NCI-H345 (cell line): ENCODE measurements at places on chromosomes 7 and 10.

DNA sequence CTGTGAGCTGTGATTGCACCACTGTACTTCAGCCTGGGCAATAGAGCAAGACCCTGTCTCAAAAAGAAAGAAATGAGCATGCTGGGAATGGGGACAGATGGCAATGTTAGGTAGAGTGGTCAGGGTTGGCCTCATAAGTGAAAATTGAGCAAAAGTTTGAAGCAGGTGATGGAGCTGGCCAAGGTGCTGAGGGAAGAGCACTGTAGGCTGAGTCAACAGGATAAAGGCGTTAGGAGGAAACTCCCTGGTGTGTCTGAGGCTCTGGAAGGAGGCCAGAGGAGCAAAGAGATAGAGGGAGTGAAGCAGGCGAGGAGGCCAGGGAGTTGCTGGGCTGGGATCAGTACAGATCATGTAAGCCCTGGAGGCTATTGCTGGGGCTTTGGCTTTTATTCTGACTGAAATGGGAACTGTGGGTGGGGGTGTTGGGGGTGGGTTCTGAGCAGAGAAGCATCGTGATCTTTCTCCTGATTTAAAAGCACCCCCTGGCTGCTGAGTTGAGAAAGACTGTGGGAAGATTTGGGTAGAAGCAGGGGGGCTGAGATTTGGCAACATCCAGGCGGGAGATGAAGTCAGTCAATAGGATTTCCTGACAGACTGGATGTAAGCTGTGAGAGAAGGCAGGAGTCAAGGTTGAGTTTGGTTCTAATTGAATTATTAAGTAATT, 52.5 kb upstream of the VKORC1L1 start:
- no peak for DNase-seq

GRCh38 chr7:115122388-115122787, 200.5 kb downstream of the MDFIC start:
- DNase-seq: peak; percentile 10

DNA sequence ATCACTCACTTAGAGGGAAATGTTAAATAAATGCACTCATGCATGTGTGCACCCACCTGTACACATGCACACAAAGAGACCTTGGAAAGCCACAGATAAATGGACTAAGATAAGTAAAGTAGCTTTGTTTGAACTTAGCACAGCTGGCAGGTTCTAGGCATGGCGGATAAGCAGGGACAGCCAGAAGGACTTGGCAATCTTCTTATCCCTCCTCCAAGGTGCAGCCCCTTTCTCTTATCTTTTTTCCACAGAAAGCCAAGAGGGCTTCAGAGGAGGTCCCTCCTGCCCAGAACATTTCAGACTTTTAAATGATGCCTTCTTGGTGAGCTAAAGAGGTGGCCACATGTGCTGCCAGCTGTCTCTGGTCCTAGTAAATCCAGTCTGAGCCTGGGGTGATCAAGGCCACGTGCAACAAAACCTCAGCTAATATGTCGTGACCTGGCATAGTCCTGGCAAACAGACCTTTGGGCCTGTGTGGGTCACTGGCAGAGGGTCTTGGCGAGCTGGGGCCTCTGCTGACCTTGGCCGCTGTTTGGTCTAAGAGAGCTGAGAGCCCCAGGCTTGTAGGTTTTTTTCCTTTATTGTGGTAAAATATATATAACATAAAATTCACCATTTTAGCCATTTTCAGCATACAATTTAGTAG, 43.2 kb upstream of the SLC35B4 start:
- DNase-seq: no peak

DNA sequence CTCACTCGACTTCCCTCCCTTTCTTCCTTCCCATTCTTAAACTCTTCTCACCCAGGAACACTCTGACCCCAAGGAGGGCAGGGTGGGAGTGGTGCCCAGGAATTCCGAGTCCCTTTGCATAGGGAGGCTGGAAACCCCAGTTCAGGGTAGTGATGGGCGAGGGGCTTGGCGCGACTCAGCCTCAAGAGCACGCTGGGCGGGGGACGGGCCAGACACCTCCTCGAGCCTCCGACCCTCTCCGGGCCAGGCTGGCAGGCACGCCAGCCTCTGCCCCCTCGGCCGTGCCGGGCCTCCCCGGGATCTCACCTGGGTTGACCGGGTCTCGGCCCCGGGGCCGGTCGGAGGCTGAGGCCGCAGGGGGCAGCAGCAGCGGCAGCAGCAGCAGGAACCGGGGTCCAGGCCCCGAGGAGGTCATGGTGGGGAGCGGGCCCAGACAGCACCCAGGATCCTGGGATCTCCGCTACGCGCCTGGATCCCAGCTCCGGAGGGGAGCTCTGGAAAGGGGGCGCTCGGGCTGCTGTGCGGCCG, 457 bp downstream of the PLOD3 start:
- no peak for DNase-seq

DNA sequence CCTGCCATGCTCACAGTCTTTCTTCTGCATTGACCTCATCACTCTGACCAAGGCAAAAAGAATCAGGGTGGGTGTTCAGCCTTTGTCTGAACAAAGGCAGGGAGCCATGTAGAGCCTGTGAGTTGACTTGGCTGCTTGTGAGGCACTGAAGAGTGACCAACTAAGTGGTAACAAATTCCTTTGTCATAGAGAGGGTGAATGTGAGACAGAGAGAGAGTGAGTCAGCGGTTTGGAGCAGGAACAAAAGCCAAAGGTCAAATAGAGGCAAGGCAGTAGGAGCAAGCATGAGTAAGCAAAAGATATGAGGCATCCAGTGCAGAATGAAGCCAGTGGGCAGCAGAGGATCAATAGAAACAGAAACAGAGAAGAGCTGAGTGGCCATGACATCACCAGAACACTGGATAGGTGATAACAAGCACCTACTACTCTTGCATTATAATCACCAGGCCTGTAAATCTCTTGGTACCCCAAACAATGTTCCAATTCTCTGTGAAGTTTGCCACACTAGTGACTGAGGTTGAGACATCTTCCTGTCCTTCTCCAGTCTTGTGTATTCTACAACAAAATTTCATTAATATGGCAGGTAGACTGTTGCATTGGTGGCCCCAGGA, 116.2 kb upstream of the LAMB4 start:
- DNase-seq: no peak
